ENCODE measurements at places on chromosomes 2 and 18.

DNA sequence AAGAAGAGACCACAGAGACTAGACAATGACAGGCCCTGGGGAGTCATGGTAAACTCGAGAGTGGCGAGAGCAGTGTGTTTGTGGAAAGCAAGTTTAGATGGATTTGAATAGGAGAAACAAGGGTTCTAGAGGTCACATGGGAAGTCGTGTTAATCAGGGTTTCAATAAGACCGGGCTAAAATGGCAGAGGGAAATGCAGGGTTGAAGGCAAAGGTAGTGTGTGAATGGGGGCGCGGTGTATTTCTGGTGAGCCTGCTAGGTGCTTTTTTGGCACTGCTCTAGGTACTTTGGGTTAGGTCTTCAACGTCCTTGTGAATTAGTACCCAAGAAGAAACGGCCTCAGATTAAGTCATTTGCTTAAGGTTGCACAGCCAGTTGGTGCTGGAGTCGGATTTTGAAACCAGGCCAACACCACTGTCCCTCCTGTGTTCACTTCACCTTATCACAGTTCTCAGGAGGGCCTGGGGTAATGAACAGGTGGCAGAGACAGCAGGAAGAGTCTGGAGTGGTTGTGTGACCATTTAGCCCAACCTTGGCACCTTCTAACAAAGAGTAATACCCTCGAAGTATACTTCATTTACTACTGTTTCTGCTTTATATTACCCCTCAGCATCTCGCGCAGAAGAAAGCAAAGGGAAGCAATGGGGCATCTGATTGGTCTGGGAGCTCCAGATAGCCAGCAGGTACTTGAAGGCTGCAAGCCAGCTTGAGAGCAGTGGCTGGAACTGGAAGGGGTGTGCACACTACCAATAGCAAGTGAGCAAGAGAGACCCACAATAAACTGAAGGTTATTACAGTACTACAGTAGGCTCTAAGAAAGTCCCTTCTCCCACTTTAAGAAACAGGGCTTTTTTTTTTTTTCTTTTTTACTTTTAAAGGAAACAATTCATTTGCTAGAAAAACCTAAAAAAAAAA is 33.4 kb upstream of the GAREM2 start:
- peak; percentile 44 for DNase-seq

GRCh38 chr2:130949954-130950353 is 113.2 kb downstream of the ARHGEF4 start:
- DNase-seq, result no peak

- no peak for DNase-seq
Observed at GRCh38 chr2:130819608-130820278, 17.0 kb upstream of the ARHGEF4 start.

DNA sequence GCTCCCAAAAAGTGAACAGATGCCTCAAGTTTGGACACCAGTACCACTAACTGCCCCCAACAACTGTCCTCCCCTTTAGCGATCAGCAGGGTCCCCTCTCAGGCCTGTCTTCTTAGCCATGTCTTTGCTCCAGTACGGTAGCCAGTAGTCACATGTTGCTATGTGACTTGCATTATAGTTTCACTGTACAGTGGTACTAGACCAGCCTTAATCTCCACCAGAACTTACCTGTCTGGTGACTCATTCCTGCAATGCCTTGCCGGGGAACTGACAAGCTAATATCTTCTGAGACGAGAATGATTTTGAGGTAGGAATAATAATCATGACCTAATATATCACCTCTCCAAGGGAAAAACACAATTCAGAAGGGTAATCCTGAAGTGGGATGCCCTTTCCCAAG is 23.7 kb downstream of the ACMSD start:
- DNase-seq, result no peak

DNA sequence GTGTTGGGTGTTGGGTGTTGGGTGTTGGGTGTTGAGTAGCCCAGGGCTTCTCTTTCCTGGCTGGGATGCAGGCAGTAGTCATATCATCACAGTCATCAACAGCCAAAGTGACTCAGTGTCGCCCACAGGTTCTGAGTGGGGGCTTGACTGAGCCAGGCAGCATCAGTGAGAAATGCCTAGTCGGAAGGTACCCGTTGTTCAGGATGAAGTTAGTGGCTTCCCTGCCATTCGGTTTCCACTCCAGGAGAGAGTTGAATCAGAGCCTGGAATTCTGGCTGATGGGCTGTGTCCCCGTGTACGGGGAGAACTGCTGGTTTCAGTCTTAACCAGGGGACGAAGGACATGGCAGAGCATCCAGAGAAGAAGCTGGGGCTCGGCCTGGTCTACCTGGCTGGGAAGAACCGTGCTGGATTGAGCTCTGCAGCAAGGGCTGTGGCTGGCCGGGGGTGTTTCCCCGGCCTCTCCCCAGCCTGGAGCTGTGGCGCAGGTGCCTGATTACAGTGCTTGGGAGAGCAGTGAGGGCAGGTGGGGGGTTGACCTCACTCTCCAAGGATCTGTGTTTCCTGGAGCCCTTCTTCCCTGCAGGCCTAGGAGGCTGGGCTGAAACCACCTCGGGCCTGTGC is 49.4 kb downstream of the AGAP1 start:
- no peak for DNase-seq

DNA sequence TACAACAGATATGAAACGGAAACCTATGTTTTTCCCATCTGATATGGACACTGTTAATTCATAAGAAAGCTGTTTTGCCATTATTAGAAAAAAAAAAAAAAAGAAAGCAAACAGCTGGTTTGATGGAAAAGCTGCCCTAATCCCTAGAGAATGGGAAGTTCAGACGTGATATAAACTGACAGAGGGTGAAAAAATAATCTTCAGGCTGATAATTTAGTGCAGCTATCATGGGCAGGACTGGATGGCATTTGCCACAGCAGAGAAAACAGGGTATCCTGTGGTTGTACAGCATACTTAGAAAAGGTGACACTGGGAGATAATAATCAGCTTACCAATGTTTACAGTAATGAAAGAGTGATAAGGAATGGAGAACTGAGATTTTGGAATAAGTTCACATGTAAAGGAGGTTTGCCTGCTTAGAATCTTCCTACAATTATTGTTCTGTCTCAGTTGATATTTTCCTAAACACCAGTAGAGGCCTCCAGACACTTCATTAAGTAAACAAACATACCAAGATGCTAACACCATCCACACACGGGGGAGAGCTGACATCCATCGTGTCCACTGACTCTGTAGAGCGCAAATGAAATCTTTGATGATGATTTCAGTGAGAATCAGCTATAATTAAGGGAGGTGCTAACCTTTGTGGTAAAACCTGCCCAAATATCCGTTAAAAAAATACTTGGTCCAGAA is 211.6 kb upstream of the MMADHC start:
- peak; percentile 35 for DNase-seq

DNA sequence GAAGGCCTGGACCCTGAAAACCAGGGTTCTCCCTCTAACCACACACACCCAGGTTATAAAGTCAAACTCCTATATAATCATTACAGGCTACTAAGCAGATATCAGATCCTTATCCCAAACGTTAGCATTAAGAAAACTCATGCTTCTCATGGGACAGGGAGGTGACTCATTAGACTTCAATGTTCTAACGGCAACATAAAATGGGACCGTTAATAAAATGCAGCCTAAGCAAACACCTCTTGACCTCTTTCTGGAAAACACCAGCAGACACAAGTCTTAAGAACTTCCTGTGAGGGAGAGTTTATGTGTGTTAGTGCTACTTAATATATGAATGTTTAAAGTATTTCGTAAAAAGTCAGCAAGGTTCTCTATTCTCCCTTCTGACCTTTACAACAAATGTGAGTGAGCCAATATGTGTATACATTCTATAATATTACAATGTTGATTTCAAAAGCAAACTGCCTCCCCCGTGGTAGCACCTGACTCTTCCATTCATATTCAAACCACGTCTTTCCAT is 31.7 kb downstream of the LPIN2 start:
- DNase-seq, result peak; percentile 86

- peak; percentile 9 for DNase-seq
Observed at GRCh38 chr2:180655842-180656454, 324.5 kb upstream of the UBE2E3 start.

- no peak for DNase-seq
Observed at GRCh38 chr2:26335231-26335630, 10.7 kb upstream of the SELENOI start.
